ENCODE measurements at places on chromosomes 12 and 14. TPM values are rescaled to one million over a fixed set of nuclear protein-coding genes. Genes with fewer than 3 reads are reported as not detected.

DNA sequence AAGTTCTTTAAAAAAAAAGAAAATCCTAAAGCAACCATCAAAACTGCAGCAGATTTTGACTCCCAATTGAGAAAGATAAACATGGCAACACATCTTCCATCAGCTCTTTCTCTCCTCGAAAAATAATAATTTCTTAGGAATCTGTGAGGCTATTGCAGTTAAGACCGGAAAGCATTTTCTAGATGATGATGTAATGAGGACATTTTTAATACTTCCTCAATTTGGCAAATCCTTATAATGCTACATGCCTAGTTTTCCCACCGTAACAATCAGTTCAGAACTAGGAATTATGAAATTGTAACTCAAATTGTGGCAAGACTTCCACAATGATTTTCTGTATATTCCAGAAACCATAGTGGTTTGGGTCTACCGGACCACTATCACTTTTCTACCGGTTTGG, 180.9 kb upstream of the PDE3A start:
- H3K36me3 ChIP-seq, result no peaks in the 10 kb centered on the region
- no peak overlapping the region for H3K27ac ChIP-seq
- no peak overlapping the region for H3K4me3 ChIP-seq
- no peaks in the 10 kb centered on the region for H3K27me3 ChIP-seq
- H3K4me1 ChIP-seq, result peaks cover 18% of the 10 kb centered on the region

GRCh38 chr12:45425426-45425825, 209.5 kb downstream of the ANO6 start:
- DNase-seq, result no peak
- peaks cover 81% of the 10 kb centered on the region for H3K36me3 ChIP-seq
- H3K27me3 ChIP-seq, result no peaks in the 10 kb centered on the region
- H3K4me3 ChIP-seq, result no peak overlapping the region
- H3K27ac ChIP-seq, result no peak overlapping the region

DNA sequence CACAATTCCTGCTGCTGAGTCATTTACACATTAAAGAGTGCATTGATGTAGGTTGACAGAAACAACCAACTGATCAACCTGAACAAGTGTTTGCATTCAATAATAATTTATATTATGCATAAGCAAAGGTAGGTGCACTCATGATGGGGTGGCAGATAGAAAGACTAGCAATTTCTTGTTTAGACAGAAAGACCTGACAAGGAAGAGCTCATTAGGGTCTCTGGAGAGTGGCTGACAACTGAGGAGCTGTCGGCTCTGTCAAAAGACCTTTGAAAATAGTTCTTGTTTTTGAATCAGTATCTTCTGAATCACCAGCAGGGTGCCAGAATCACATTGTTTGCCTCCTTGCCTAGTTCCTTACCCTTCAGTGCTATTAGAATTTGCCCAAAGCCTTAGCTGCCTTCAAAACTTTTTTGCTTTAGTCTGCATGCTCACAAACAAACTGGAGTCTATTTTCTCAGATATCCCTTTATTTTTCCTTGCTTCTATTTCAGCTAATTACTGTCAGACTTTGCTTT, 234.7 kb downstream of the BTG1 start:
- H3K36me3 ChIP-seq, result no peaks in the 10 kb centered on the region
- H3K27me3 ChIP-seq, result no peaks in the 10 kb centered on the region
- H3K4me1 ChIP-seq, result no peaks in the 10 kb centered on the region
- H3K4me3 ChIP-seq, result no peak overlapping the region
- no peak for DNase-seq

The KRT80 gene
- polyA plus RNA-seq, result 14.9 TPM

GRCh38 chr12:67202011-67202677, 67.0 kb upstream of the CAND1 start:
- DNase-seq, result no peak
- H3K27me3 ChIP-seq, result no peaks in the 10 kb centered on the region
- no peaks in the 10 kb centered on the region for H3K36me3 ChIP-seq
- H3K4me3 ChIP-seq, result no peak overlapping the region

GRCh38 chr14:36662258-36662542, 540 bp downstream of the PAX9 start:
- no peak overlapping the region for H3K27ac ChIP-seq
- H3K4me3 ChIP-seq, result no peak overlapping the region
- no peaks in the 10 kb centered on the region for H3K4me1 ChIP-seq
- no peak for DNase-seq
- no peaks in the 10 kb centered on the region for H3K36me3 ChIP-seq
- H3K27me3 ChIP-seq, result peaks cover 82% of the 10 kb centered on the region

The NINJ2 gene
- polyA plus RNA-seq, result 0.07 TPM

GRCh38 chr14:39739796-39740195, 307.6 kb upstream of the FBXO33 start:
- no peak overlapping the region for H3K4me3 ChIP-seq
- DNase-seq, result no peak
- no peaks in the 10 kb centered on the region for H3K27me3 ChIP-seq
- H3K4me1 ChIP-seq, result no peaks in the 10 kb centered on the region
- H3K36me3 ChIP-seq, result no peaks in the 10 kb centered on the region

The ZFYVE1 gene
- polyA plus RNA-seq, result 23.6 TPM

DNA sequence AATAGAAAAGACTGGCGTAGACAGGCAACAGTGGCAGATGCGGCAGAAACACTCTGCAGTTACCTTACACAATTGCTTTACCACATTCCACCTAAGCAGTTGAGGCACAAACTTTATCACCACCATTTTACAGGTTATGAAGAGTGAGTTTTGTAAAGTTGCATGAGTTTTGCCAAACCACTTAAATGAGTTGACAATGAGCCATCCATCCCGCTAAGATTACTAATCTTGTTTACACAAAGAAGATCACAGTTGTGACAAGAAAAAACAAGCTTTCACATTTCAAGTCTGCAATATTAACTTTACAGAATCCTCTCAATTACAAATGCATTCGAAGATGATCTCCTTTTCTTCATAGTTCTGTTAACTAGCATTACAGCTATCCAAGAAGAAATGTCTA, 1.8 kb downstream of the TMCC3 start:
- peaks cover 19% of the 10 kb centered on the region for H3K27me3 ChIP-seq
- H3K4me3 ChIP-seq, result no peak overlapping the region
- no peaks in the 10 kb centered on the region for H3K36me3 ChIP-seq

The MYH6 gene
- polyA plus RNA-seq, result not detected

The USP44 gene
- 0.18 TPM for polyA plus RNA-seq

DNA sequence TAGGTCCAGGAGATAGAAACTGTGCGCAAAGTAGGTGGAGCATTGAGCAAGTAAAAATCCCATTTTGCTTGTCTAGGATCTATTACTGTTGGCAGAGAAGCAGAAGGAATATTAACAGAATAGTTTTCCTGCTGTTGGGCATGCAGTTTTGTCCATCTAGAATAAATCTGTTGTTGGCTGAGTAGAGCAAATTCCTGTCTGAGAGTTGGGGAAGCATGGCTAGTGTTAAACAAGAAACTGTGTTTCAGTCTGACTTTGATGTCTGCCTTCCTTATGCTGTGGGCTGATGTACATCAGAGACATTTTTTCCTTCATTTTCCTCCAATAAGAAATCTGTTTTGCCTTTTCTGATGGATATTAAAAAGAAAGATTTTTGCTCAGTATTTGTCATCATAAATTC, 98.2 kb downstream of the RAD52 start:
- peaks cover 4% of the 10 kb centered on the region for H3K36me3 ChIP-seq
- H3K4me1 ChIP-seq, result peaks cover 38% of the 10 kb centered on the region
- no peak for DNase-seq
- H3K27me3 ChIP-seq, result no peaks in the 10 kb centered on the region
- H3K4me3 ChIP-seq, result peak overlapping the region; percentile 3
- H3K27ac ChIP-seq, result peak overlapping the region; percentile 73

GRCh38 chr12:68538726-68539614, 71.7 kb upstream of the RAP1B start:
- H3K4me3 ChIP-seq, result no peak overlapping the region
- H3K36me3 ChIP-seq, result no peaks in the 10 kb centered on the region
- H3K4me1 ChIP-seq, result peaks cover 12% of the 10 kb centered on the region
- H3K27ac ChIP-seq, result no peak overlapping the region
- no peak for DNase-seq

The HVCN1 gene
- 0.03 TPM for polyA plus RNA-seq

- no peaks in the 10 kb centered on the region for H3K27me3 ChIP-seq
- DNase-seq, result no peak
- H3K4me3 ChIP-seq, result peak overlapping the region; percentile 94
- H3K27ac ChIP-seq, result peak overlapping the region; percentile 25
- peaks cover 63% of the 10 kb centered on the region for H3K36me3 ChIP-seq
Observed at GRCh38 chr14:102084931-102085330, 1.9 kb downstream of the HSP90AA1 start.
